ENCODE measurements at places on chromosomes 13 and 19. TPM values are rescaled to one million over a fixed set of nuclear protein-coding genes. Genes with fewer than 3 reads are reported as not detected.

The ZNF534 gene
- total RNA-seq = not detected

The CACNA1A gene
- 0.04 TPM for total RNA-seq

The ZIC5 gene
- total RNA-seq = 2.7 TPM

The RGCC gene
- 8.4 TPM for total RNA-seq

The ZNF791 gene
- 5.1 TPM for total RNA-seq

The GAPDHS gene
- total RNA-seq = not detected

The VSIG10L gene
- total RNA-seq = 11.0 TPM

The RPL13A gene
- total RNA-seq = 3,905 TPM

The KATNAL1 gene
- total RNA-seq = 6.9 TPM

The LPAR2 gene
- total RNA-seq = 5.2 TPM

The MPV17L2 gene
- total RNA-seq = 11.2 TPM

The HCST gene
- total RNA-seq = 0.44 TPM

The KLK11 gene
- not detected for total RNA-seq

The EPS8L1 gene
- total RNA-seq = 6.4 TPM

The ALOX5AP gene
- total RNA-seq = 10.3 TPM

The CCNA1 gene
- 0.40 TPM for total RNA-seq

The TNFSF13B gene
- not detected for total RNA-seq

The FFAR2 gene
- not detected for total RNA-seq

The ZNF497 gene
- total RNA-seq = 1.7 TPM

The MADCAM1 gene
- total RNA-seq = 0.48 TPM

The CAPN12 gene
- total RNA-seq = 6.1 TPM

The ZNF567 gene
- 8.5 TPM for total RNA-seq

The UPF3A gene
- 31.3 TPM for total RNA-seq

The NEK5 gene
- 0.07 TPM for total RNA-seq

The CEACAM16 gene
- not detected for total RNA-seq

Data from A549 treated with Mapracorat at 1 μM for 4 hours (cell line).